ENCODE measurements at places on chromosomes 5 and 9.

DNA sequence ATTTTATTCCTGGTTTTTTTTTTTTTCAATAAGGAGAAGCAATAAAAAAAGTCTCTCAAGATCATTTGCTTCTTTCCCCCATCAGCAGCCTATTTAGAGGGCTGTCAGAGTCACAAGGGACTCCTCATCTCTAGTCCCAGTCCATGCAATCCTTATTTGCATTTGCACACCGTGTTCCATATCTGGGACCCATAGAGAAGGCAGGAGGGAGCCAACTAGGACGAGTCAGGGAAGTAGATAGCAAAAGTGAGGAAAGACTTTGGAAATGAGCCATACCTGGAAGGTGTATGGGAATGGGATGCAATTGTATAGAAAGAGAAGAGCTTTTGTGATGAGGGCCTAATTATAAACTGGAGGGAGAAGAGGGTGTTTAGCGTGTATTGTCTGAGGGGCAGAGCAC is 160.0 kb downstream of the PIK3R1 start:
- no peaks in the 10 kb centered on the region for H3K36me3 ChIP-seq
- no peak overlapping the region for H3K27ac ChIP-seq
- H3K27me3 ChIP-seq = peaks cover 10% of the 10 kb centered on the region
- DNase-seq = no peak

- H3K27me3 ChIP-seq = no peaks in the 10 kb centered on the region
Observed at GRCh38 chr9:19637084-19637483, 151.8 kb downstream of the SLC24A2 start.

DNA sequence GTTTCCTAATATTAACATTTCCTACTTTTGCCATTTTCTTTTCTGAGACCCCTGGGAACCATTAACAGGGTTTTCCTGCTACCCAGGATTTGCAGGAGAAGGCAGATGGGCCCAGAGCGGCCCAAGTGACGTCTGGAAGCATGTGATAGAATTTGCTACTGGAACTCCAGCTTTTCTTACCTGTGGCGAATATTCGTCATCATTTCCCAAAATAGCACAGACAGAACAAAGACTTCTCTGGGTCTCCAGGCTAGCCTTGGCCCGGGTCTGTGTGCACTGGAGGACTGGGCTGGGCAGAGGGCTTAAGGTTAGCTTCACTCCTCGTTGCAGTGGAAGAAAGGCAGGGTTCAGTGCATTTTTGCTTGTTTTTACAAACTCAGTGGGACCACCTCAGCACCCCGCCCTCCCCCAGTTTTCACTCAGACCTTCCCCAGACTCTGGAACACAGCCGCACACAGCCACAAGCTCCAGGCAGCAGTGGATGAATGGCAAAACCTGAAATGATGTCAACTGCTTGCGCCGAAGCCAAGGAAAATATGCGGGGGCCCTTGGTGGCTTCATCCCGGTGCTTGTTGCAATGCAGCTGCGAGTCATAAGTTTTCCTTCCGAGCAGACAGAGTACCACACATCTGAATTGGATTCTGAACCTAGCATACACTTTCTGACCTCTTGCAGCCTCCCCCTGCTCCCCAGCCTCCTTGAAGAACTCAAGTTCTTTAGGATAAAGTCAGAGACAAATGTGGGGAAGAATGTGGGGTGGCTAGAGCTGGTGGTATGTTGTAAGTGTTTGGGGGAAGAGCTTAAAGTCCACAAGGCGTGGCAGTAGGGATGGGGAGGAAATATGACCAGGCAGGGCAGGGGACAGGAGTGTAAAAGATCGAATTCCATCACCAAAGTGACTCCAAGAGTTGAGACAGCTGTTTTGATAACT is 586.0 kb downstream of the CCDC171 start:
- DNase-seq = no peak
- H3K4me1 ChIP-seq = no peaks in the 10 kb centered on the region
- no peaks in the 10 kb centered on the region for H3K27me3 ChIP-seq
- no peaks in the 10 kb centered on the region for H3K36me3 ChIP-seq
- no peak overlapping the region for H3K4me3 ChIP-seq
- H3K27ac ChIP-seq = no peak overlapping the region

- DNase-seq = no peak
- no peaks in the 10 kb centered on the region for H3K4me1 ChIP-seq
- H3K27ac ChIP-seq = no peak overlapping the region
- peaks cover 44% of the 10 kb centered on the region for H3K27me3 ChIP-seq
Observed at GRCh38 chr5:66864240-66864884, 268.2 kb downstream of the MAST4 start.

- peaks cover 42% of the 10 kb centered on the region for H3K27me3 ChIP-seq
- H3K36me3 ChIP-seq = no peaks in the 10 kb centered on the region
- H3K4me3 ChIP-seq = no peak overlapping the region
- H3K4me1 ChIP-seq = no peaks in the 10 kb centered on the region
- DNase-seq = no peak
Observed at GRCh38 chr5:112634166-112634565, 103.5 kb upstream of the APC start.

DNA sequence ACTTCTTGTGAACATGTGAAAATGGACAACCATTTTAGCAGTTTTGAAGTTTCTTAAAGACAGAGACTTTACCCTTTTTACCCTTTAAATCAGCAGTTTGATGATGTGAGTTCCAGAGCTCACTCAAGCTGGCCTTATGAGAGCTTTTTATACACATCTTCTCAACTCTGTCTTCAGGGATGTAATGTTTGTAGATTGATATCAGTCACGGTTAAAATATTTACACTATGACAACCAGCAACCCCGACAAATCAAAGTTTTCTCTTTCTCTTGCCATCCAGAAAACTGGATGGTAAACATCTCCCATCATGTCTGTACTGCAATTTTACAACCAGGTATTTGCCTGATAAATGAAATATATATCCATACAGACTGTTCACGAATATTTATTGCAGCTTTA is 233.4 kb upstream of the ST8SIA4 start:
- H3K4me1 ChIP-seq = no peaks in the 10 kb centered on the region
- DNase-seq = no peak
- H3K27ac ChIP-seq = no peak overlapping the region
- H3K27me3 ChIP-seq = no peaks in the 10 kb centered on the region

GRCh38 chr9:113926211-113926610 is 50.1 kb downstream of the ZNF618 start:
- H3K27me3 ChIP-seq = peaks cover 40% of the 10 kb centered on the region
- no peaks in the 10 kb centered on the region for H3K36me3 ChIP-seq
- no peaks in the 10 kb centered on the region for H3K4me1 ChIP-seq
- no peak overlapping the region for H3K27ac ChIP-seq

DNA sequence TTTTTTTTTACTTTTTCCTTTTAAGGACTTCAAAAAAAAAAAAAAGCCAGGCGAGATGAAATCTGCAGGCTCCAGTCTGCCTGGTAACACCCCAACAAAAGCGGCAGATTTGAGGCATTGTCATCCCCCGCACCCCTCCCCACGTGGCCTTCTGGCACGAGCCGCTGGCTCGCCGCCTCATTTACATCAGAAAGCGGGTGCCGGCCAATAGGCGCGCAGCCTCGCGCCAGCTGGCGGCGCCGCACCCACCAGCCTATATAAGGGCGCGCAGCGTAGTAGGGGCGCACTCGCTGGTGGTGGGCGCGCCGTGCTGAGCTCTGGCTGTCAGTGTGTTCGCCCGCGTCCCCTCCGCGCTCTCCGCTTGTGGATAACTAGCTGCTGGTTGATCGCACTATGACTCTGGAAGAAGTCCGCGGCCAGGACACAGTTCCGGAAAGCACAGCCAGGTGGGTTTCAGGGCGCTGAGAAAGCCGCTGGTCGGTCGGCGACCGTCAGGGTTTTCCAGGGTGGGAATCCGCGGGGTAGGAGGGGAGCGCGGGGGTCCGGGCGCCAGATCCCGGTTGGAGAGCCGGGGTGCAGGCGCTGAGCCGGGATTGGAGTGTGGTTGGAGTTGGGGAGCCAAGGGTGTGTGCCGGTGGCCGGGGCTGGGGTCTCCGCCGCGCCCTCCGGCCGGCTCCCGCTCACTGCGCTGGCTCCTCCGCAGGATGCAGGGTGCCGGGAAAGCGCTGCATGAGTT is at the start of gene GADD45G:
GADD45G (plus strand) TSS at position 284 of the 736 bp plus-strand sequence; CDS start at position 394, 110 bp downstream.
- peak; percentile 61 for DNase-seq
- peaks cover 24% of the 10 kb centered on the region for H3K4me1 ChIP-seq
- H3K4me3 ChIP-seq = peak within 1 kb of the TSS; percentile 81
- H3K36me3 ChIP-seq = peaks cover 6% of the 10 kb centered on the region
- peaks cover 80% of the 10 kb centered on the region for H3K27me3 ChIP-seq

DNA sequence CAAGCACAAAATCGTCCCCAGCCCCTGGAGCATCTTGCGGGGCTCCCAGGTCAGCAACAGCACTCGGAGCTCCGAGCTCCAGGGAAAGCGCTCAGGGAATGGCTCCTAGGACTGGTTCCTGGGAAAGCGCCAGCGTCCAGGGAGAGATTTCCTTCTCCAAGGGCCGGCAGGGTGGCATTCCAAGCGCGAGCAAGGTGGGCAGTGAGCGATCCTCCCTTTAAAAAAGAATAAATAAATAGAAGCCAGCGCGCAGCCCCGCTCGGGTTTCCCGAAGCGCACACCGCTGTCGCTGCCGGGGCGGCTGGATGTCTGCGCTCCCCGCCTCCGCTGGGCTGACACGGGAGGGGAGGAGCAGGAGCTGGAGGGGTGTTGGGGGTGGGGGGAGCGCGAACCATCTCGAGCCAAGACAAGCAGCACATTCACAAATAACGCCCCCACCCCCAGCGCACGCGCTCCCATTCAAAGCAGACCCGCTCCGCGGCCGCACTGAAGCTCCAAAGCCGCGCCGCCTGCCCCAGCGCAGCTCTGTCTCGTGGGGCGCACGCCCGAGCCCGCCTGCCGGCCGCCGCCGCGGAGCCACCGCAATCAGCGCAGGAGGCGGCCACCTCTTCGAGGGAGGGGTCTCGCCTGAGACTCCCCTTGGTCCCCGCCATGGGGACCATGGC is 327.4 kb downstream of the SH3GL2 start:
- H3K4me3 ChIP-seq = no peak overlapping the region
- no peaks in the 10 kb centered on the region for H3K27me3 ChIP-seq
- H3K27ac ChIP-seq = no peak overlapping the region
- H3K4me1 ChIP-seq = no peaks in the 10 kb centered on the region
- DNase-seq = no peak

DNA sequence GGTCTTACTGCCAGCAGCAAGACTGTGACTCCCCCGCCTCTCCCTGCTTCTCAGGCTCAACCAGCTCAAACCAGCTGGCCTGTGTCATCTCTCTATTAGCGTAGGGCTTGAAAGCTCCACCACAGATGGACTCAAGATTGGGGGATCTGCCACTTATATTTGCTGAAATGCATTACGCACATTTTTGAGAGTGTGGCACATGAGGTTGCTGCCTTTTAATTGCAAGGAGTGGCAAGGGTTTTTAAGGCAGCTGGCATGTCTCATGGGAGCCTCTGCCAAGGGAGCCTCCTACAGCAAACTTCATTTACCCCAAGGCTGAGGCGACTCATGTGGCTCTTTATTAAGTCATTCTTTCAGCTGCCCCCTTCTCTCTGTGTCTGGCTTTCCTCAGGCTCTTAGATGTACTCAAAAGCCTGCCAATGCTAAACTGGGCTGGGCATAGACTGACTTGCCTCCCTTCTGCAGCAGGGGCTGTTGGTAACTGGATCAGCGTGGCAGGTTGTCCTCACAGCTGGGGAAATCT is 219.3 kb downstream of the SMARCA2 start:
- H3K4me3 ChIP-seq = no peak overlapping the region
- DNase-seq = no peak
- H3K27me3 ChIP-seq = peaks cover 9% of the 10 kb centered on the region
- H3K36me3 ChIP-seq = no peaks in the 10 kb centered on the region
- no peak overlapping the region for H3K27ac ChIP-seq

DNA sequence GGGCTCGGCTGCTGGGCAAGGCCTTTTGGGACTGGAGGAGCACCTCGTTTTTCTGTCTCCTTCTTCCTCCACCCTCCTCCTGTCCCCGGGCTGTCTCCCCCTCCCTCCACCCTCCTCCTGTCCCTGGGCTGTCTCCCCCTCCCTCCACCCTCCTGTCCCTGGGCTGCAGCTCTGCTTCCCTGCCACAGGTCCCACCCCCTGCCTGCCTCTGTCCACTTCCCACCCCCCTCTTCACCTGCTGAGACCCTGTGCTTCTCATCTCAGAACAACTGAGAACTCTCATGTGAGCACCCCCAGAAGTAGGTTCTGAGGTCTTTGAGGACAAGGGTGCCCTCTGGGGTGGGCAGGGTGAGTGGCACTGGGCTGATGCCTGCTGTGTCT is 5.8 kb upstream of the TOR4A start:
- no peak overlapping the region for H3K27ac ChIP-seq
- H3K27me3 ChIP-seq = no peaks in the 10 kb centered on the region
- no peak for DNase-seq
- H3K4me3 ChIP-seq = no peak overlapping the region
- peaks cover 19% of the 10 kb centered on the region for H3K4me1 ChIP-seq

Data from central memory CD8-positive, alpha-beta T cell (primary cell).